Activated T-cell treated with anti-CD3 and anti-CD28 coated beads, Interleukin-2, amount 50 U/mL, for 72 hours (primary cell): ENCODE measurements at places on chromosomes 2 and 18. TPM values are rescaled to one million over a fixed set of nuclear protein-coding genes. Genes with fewer than 3 reads are reported as not detected.

FIGN gene
- total RNA-seq: not detected

PFN4 gene
- 0.29 TPM for total RNA-seq

CCDC102B gene
- total RNA-seq: 4.3 TPM

GPR39 gene
- total RNA-seq: not detected
